ENCODE measurements at places on chromosomes 4 and X.

- no peak for DNase-seq
Observed at GRCh38 chr4:58649226-58649625, 1539.0 kb upstream of the IGFBP7 start.

DNA sequence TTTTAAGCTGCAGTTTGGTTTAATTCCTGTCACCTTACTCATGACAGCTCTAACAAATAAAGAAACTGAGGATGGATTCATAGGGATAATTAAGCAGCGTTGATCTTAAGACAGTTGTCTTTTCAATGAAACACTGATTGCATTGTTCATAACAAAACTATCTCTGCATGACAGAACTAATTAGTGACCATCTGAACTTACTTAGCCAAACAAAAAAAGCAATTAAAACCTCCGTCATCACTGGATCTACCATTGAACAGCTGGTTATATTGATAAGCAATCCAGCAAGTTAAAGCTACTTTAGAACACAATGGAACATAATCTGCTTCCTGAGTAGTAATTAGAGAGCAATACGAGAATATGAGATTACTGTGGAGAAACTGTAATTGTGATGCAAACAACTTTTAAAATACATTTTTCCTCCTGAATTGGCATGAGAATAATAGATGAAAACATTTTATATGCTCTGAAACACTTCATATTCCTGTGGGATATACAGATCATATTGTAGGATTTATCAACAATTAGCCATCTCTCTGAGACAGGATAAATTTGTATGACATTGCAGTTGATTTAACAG, 2576.8 kb downstream of the PCDH7 start:
- no peak for DNase-seq

GRCh38 chrX:138872537-138872936, 161.0 kb upstream of the FGF13 start:
- DNase-seq, result no peak

DNA sequence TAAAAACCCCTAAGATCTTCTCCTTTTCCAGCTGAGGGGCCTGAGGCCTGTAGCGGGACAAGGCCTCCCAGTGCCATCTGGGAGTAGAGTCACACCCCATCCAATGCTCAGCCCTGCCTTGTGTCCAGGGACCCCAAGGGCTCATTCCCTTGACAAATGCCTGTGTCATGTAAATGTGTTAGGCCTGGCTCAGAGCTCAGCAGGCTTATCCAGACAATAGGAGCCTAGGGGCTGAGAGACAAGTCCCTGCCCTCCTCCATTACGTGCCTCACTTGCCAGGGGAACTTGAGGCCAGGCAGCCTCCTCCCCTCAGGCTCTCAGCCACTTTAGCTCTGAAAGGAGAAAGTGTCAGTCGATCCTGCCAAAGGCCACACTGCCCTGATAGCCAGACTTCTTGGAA, 166.8 kb upstream of the MAMLD1 start:
- DNase-seq, result no peak

DNA sequence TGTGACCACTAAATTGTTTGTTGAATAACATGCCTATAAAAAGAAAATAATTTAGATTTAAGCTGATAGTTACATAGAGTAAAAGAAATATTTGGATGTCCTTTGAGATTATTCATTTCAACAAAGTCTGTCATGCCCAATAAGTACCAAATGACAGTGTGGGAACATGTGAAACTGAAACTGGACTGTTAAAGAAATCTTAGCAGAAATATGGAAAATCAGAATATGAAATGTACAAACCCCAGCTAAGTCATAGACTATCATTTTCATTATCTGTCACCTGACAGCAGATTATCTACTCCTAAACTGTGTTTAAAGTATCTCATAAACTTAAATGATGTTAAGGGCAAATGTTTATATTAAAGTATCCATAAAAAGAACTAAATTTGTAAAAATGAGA, 437.8 kb upstream of the FAM241A start:
- no peak for DNase-seq

DNA sequence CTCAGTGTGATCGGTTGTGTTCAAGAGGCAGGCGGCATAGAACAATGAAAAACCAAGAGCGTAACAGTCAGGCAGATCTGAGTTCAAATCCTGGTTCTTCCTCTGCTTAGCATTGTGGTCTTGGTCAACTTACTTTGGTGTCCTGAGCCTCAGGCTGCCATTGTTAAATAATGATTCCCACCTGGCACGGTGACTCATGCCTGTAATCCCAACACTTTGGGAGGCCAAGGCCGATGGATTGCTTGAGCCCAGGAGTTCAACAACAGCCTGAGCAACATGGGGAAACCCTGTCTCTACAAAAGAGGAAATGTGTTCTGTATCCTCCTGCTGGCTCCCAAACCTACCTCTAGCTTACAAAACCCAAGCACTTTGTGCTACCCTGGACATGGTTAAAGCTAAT, 129.0 kb upstream of the STX18 start:
- no peak for DNase-seq

GRCh38 chrX:39247536-39247935, 446.3 kb downstream of the MID1IP1 start:
- no peak for DNase-seq

GRCh38 chrX:47198026-47198686, 4.5 kb downstream of the UBA1 start:
- no peak for DNase-seq

GRCh38 chrX:80312448-80312847, 107.8 kb upstream of the TENT5D start:
- no peak for DNase-seq

DNA sequence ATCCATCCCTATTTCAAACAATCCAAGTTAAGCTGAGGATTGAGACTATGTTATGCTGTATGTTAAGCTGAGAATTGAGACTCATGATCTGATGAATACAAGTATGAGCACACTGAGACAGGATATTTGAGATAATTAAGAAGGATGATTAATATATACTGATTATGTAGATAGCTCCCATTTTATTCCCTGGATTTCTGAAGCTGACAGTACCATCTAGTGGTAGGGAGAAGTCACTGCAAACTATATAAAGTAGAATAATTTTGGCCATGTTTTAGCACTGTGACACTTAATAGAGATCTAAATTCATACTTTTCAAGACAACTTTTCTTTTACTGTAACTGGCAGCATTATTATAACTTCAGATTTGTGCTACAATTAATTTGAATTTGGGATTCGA, 63.8 kb upstream of the HPRT1 start:
- DNase-seq, result peak; percentile 11

GRCh38 chr4:117740736-117741135, 293.6 kb upstream of the NDST3 start:
- no peak for DNase-seq

- DNase-seq, result no peak
Observed at GRCh38 chr4:107519053-107519452, 201.0 kb downstream of the PAPSS1 start.

DNA sequence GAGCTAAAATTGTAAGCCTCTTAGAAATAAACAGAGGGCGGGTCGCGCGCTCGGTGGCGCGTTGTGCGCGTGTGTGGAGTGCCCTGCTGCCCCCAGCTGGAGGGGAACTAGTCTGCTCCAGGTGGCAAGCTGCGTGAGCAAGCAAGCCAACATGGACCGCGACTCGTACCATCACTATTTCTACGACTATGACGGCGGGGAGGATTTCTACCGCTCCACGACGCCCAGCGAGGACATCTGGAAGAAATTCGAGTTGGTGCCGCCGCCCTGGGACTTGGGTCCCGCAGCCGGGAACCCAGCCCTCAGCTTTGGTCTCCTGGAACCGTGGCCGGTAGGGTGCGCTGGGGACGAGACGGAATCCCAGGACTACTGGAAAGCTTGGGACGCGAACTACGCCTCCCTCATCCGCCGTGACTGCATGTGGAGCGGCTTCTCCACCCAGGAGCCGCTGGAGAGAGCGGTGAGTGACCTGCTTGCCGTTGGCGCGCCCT, 66.1 kb downstream of the DNAAF6 start:
- no peak for DNase-seq

DNA sequence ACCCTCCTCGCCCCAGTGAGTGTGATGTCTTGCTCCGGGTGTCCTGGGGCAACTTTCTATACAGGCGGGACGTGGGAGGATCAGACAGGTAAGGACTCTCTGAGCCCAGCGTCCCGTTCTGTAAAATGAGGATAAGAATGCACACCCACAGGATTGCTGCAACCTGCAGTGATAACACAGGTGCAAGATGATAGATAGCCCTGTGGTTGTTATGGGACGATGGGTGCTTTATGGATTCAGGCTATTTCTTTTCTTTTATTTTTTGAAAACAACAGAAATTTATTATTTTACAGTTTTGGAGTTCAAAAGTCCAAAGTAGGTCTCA, 28.6 kb downstream of the BEX3 start:
- DNase-seq, result no peak

- no peak for DNase-seq
Observed at GRCh38 chrX:7987160-7988012, 60.2 kb upstream of the PNPLA4 start.

- peak; percentile 53 for DNase-seq
Observed at GRCh38 chr4:153549405-153549804, 83.2 kb downstream of the TMEM131L start.

DNA sequence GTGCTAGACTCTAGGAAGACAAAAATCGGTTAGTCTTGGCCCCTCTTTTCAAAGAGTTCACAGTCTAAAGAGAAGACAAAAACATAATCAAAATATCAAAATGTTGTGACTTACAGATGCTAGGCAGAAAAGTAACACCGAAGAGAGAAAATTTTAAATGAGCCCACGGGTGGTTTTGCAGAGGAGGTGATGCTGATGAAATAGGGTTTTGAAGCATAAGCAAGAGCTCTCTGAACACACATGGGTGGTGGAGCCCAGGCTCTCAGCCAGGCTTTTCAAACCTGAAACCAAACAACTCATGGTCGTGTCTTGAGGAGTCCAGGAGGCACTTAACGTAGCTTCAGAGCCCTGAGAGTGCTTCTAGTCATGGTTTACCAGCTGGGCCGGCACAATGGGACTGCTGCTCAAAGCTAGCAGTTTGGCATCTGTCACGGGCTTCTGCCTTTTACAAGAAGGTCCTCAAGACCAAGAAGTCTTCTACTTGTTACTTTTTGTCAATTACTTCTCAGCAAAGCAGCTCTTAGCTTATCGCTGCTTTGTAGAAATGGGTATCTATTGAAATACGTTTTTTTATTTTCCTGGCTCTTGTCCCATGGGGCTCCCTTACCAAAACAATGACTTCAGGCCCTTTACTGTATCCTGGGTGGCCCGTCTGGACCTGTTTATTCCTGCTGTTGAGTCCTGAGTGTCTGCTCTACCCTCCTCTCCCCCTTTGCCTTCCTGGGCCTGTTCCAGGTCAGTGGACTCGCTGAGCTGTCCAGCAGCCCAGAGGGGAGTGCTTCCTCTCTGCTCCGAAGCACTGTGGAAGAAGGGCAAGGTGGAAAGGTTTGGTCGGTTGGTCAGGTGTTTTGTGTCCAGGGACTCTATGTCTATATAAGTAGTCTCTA, 69.5 kb downstream of the TNIP2 start:
- DNase-seq, result no peak

DNA sequence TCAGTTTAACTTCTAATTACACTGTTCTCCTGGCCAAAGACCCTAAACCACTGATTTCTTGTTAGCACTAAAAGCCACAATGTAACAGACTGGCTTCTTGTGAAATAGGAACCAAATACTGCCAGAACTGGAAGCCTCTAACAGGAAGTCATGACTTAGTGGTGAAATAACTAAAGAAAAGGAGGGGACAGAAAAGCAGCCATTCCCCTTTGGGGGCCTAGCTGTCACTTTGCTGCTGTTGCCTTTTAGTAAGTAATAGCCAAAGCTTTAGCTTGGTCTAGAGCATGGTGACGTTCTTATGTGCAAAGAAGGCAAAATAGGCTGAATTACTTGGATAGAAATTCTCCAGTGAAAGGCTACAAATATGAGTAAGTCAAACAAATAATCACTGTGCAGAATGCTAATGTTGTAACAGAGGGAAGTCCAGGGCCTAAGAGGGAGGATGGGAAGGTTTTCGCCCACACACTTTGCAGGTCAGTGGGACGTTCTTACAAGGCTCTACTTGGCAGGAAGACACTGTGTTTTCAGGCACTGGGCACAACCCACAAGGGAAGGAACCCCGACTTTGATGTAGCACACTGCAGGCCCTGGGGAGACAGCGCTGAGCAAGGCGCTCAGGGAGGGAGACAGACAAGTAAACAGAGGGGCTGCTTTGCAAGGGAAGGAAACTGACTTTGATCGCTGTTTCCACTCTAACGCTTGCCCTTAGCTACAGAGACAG, 16.7 kb downstream of the GAB3 start:
- peak; percentile 62 for DNase-seq

DNA sequence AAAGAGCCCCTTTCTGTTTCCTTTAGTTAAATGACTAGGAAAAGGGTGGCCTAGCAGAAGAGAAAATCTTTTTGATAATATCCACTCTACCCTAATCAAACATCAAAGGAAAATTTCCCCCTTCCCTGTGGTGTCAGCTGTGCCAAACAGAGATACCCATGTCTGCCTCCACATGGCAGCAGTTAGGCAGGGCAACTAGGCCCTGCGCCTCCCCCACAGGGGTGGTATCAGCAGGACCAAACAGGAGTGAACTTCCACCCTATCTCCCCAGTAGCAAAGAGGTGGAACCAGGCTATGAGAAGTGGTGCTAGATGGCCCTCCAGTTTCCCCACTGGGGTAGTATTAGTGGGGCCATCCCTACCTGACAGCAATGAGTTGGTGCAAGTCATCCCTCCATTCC, 19.8 kb upstream of the XKRX start:
- DNase-seq, result no peak

DNA sequence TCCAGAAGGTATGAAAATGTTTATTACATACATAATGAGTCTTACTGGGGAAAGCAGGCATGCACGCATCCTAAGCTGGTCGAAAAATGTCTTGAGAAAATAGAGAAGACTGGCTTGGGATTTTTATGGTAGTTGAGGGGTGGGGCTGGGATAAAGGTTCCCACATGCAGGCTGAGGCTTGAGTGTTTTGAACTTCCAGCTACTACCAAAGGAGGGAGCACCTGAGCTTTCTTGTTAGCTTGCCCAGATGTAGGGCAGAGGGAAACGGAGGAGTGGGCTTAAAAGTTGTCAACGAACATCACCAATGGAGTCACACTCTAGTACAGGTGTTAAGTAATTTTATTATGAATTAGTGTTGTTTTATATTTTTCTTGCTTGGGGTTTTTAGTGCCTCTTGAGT, 39.6 kb upstream of the SRPX start:
- peak; percentile 6 for DNase-seq

- peak; percentile 51 for DNase-seq
Observed at GRCh38 chr4:81648576-81649275, 177.0 kb upstream of the RASGEF1B start.

GRCh38 chr4:113450295-113451080, 311.1 kb downstream of the CAMK2D start:
- DNase-seq, result no peak

- DNase-seq, result no peak
Observed at GRCh38 chr4:86036736-86037135, 323.1 kb downstream of the MAPK10 start.

- DNase-seq, result no peak
Observed at GRCh38 chr4:134201216-134202161, at the start of gene PABPC4L. Gene PABPC4L, minus strand, starts transcription at chr4:134201789. Its CDS starts 770 bp downstream, at chr4:134201019.

GRCh38 chr4:94545296-94545695, 93.6 kb downstream of the PDLIM5 start:
- DNase-seq, result no peak

All from activated CD4-positive, alpha-beta T cell treated with anti-CD3 and anti-CD28 coated beads, Interleukin-2, amount 50 U/mL, for 16 hours (primary cell).